Naive B cell (primary cell): ENCODE measurements at places on chromosomes 13 and 19.

DNA sequence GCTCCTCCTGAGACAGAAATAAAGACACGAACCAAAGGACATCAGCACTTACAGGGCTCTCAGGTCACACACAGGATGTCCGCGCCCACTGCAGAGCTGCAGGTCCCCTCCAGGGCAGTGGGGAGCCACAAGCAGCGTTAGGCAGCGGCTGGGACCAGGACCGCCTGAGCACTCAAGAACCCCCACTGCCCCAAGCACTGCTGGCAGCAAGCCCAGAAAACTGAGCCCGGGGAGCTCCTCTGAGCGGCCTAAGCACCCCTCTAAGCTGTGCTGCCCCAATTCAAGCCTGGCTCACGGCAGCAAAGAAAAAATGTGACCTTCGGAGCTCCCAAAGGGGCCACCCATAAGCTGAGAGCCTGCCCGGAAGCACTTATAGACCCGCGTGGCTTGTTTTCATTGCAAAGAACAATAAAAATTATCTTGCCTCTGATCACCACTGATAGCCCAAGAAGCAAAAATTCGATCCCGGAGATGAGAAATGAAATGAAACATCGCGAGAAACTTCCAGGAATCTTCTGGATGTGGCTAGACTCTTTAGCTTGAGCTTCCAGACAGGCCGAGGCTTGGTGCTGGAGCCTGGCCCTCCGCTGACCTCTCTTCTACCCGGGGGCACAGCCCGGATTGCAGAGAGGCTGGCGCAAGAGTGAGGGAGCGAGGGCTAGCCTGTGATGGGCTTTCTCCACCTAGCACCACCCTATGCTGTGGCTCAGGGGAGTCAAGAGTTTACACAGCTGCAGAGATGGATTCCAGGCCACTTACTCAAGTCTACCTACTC, 6.3 kb downstream of the DPP9 start:
- DNase-seq, result no peak

GRCh38 chr19:15812060-15812722, 3.3 kb downstream of the OR10H1 start:
- DNase-seq, result no peak

GRCh38 chr19:47511681-47512080, 3.2 kb downstream of the NAPA start:
- DNase-seq, result no peak

- peak; percentile 4 for DNase-seq
These were observed 121.2 kb downstream of the B3GLCT start for GRCh38 chr13:31320946-31321345.

DNA sequence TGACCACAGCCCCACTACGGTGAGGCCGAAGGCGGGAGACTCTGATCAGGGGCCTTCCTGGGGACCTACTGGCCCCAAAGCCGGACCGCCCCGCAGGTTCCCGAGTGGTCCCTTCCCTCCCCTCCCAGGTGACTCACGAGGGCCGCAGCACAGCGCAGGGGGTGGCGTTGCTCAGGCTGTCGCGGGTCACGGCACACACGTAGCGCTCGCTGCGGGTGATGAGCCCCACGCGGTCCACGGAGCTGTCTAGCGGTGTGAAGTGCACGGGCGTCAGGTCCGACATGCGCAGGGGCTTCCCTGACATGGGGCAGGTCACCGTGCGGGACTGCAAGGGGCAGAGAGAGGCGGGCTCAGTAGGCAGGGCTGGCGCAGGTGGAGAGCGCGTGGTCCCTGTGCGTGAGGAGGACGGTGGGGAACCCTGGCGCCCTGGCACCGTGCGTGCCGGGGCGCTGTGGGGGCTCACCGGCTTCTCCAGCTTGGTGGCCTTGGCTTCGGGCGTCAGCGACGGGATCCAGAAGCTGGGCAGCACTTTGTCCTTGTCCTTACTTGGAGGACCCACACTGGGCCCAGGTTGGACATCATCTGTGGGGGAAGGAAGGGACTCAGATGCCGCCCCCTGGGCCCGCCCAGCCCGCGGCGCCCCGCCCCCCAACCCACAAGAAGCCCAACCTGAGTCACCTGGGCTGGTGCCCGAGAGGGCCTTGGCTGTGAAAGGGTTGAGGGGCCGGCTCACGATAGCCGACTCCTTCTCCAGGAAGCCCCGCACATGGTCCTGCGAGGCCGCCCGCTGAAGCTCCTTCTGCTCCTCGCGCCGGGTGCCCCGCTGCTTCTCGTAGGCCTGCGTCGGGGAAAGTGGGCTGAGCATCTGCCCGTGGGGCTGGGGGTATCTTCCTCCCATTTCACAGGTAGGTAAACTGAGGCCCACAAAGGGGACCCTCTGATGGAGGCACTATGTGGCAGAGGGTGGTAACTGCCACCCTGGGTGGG, 23.7 kb downstream of the NOSIP start:
- DNase-seq, result no peak

- no peak for DNase-seq
These were observed 18.0 kb upstream of the CFAP97D2 start for GRCh38 chr13:114161028-114161556.

DNA sequence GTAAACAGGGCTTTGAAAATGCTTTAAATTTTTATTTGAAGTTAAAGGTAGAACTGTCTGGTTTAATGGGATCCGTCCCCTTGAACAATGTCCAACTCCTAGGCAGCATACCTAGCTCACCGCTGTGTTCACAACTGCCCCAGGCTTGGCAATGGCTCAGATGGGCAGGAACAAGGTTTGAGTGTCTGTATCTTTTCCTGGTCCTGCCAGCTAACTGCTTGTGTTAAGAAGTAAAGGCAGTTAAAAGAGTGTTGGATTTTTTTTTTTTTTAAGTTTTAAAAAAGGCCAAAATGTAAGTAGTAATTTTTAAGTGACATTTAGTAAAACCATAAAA, 66.7 kb upstream of the FNDC3A start:
- DNase-seq, result no peak

DNA sequence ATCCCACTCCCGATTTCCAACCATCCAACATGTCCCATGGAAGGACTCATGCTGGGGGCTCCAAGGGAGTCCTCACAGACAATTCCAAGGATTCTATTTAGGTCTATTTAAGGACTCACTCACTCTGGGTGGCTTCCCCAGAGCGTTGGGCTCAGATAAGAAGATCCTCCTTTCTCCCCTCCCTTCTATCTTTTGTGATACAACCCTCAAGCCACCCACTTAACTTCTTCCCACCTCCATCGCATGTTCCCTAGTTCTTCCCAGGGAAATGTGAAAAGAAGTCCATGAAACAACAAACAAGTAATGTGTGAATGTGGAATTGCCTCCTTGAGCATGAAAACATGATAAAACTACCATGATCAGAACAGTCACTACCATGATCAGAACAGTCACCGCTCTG, 29.4 kb downstream of the INSR start:
- no peak for DNase-seq

- DNase-seq, result no peak
These were observed 4.6 kb upstream of the TSHZ3 start for GRCh38 chr19:31353833-31354232.

GRCh38 chr13:35851881-35852280, 279.3 kb downstream of the DCLK1 start:
- DNase-seq, result no peak

DNA sequence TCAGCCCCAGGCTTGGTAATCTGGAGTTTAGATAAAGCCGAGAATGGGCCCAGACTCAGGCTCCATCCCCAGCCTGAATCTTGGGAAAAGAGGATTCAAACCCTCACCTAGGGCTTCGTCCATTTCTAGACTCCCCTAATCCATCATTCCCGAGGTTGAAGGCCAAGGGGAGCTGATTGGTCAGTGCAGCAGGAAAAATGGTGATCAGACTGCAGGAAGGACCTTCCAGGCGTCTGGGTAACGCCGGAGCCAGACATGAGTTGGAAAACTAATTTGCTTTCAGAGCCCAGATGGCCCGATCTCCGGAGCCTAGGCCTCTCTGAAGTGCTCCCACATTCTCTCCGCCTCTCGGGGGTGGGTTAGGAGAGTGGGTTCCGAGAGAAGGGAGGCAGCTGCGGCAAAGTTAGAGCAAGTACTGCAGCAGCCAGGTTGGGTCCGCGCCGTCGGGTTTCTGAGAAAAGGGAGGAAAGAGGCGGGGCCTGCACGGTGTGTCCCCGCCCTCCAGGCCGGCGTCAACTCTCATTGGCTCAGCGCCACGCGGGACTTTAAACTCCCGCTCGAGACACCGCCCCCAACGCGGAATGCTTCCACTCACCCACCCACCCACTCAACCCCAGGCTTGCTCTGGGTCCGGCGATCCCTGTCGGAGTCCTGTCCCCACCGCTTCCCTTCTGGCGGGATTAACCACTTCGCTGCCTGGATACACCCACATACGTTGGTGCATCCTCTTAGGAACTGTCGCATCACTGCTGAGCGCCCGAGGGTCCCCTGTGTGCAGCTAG, 788 bp upstream of the RTBDN start:
- no peak for DNase-seq

- no peak for DNase-seq
These were observed 1.2 kb downstream of the RANBP3 start for GRCh38 chr19:5976768-5977167.

DNA sequence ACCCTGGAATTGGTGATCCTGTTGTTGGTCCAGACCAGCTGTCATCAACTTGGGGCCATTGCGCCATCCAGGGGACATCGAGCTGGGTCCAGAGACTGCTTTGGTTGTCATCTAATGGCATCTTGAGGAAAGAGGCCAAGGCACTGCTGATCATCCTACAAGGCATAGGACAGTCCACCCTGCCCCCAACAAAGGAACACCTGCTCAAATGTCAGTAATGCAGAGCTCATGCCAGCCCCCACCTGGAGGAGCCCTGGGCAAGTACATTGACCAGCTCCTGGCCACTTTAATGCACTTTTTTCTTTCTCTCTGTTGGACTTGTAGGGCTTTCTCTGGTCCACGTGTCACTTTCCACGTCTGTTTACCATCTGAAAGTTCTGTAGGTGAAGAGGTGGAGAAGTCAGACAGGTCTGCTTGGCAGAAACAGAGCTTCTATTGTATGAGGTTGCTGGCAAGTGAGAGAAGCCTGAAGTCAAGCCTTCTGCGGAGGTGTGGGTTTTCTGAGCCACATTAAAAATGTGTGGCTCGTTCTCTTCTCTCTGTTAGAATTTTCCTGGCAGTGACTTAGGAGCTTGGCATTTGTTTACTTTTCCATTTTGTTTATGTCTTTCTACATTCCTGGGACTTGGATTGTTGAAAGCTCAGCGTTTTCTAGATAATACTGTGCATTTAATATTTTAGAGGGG, 124.0 kb upstream of the RNF113B start:
- no peak for DNase-seq

GRCh38 chr19:7598180-7598579, 2.5 kb downstream of the CAMSAP3 start:
- no peak for DNase-seq

- DNase-seq, result no peak
These were observed 3.1 kb downstream of the EFNB2 start for GRCh38 chr13:106532111-106532929.

DNA sequence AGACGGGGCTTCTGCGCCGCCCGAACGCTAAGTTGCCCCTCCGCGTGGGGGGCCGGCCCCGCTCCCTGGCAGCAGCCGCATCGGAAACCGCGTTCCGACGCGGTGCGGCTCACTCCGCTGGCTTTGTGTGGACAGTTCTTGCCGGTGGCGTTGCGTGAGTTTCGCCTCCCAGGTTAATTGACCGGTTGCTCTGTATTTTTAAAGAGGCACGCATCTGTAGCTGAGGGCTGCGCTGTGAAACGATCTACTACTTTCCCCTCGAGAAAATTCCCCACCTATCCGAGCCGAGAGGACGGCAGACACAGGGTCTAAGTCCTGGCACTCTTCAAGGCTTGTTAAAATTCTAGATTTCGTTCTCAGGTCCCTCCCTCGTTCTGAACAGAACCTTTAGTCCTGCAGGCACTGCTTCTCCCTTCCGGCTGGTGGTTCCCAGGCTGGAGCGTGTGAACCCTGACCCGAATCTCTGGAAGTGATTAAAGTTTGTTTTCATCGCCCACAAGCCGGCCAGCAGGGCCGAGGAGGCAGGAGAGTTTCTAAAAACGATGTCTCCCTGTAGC, 933 bp downstream of the ARHGEF7 start:
- DNase-seq, result no peak

DNA sequence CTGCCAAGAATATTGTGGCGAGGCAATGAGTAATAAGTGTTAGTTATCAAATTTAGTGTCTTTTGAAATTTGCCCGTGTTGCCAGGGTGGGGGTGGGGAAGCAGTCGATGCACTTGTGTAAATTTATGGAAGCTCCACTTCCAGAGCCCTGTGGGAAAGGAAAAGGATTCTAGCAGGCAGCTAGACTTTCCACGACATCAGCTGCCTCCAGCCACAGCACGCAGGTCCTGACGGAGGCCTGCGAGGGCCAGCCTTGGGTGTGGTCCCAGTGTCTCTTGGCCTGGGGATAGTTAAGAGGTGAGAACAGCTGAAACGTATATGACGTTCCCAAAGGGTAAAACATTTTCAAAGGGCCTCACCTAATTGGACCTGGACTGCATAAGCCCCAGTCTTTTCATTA, 433.0 kb downstream of the TSHZ3 start:
- no peak for DNase-seq

- DNase-seq, result no peak
These were observed 302.8 kb downstream of the TEX29 start for GRCh38 chr13:111623208-111623607.

GRCh38 chr19:40831502-40832430, 18.5 kb downstream of the CYP2A6 start:
- DNase-seq, result no peak

- no peak for DNase-seq
These were observed 8.4 kb upstream of the LRG1 start for GRCh38 chr19:4548238-4548584.

DNA sequence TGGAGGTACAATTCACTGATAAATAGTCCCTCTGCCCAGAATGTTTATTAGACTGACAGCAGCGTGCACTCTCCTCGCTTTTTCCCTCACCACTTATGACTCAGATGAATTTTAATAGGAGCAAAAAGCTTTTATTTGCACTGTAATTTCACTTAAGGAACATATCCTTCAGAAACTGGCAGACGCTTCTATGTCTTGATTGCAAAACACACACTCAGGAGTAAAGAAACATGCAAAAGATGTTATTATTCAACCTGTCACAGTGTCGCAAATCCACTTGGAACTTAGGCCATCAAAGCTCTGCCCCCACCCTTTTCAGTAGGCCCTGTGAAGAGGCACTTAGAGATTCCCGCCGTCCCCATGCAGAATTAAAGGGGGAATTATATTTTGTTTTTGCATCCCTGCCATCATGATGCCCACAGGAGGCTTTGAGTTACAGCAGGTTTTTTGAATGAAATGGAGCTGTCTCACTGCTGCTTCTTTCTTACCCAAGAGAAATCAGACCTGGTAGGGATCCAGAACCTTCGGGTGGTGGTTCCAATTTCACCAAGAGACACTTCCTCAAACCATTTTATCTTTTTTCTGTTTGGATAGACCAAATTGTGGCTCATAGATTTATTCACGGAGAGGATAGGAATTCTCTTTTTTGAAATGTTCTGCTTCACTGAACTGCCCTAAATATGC, 74.5 kb downstream of the GGACT start:
- DNase-seq, result no peak
